ENCODE measurements at places on chromosomes 11 and 22.

GRCh38 chr11:112115386-112115785 is 28.7 kb downstream of the SDHD start:
- DNase-seq = no peak

DNA sequence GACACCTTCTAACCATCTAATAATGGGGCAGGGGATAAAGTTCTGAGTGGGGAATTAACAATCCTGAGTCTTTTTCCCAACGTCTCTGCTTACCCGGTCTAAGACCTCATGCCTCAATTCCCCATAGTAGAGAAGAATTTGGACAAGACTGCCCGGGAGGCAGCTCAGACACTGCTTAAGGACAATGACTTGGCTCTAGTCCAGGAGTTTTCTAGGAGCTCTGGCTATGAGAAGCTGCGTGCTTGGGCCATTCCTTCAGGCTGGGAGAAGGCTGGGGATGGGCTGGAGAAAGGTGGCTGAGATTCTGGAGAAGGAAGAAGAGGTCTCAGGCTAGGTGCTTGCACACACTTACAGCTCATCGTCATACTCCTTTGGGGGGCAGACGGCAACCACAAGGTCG is 19.8 kb upstream of the ABCC8 start:
- no peak for DNase-seq

- DNase-seq = no peak
Measured at GRCh38 chr11:102559839-102560238, 29.3 kb upstream of the MMP7 start.

DNA sequence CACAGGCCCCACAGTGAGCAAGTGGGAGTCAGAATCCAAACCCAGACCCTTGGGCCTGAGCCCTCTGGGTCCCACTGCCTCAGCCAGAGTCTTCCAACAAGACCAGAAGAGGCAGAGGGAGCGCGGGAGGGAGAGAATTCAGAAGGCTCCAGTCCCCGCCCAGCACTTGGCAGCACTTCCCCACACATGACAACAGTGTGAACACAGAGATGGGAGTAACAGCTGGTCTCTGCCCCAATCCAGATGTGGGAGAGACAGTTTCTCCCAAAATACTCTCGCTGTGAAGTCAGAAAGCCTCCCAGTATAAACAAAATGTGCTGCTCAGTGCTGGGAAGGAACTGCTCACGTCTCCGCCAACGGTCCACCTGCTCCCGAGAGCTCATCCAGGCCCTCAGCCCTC is 219.9 kb downstream of the MN1 start:
- no peak for DNase-seq

- DNase-seq = peak; percentile 1
Measured at GRCh38 chr11:1943977-1944376, 3.2 kb upstream of the MRPL23 start.

GRCh38 chr11:27735281-27735680 is 35.0 kb upstream of the BDNF start:
- no peak for DNase-seq

GRCh38 chr11:47409440-47410369 is 1.3 kb downstream of the SLC39A13 start:
- no peak for DNase-seq

DNA sequence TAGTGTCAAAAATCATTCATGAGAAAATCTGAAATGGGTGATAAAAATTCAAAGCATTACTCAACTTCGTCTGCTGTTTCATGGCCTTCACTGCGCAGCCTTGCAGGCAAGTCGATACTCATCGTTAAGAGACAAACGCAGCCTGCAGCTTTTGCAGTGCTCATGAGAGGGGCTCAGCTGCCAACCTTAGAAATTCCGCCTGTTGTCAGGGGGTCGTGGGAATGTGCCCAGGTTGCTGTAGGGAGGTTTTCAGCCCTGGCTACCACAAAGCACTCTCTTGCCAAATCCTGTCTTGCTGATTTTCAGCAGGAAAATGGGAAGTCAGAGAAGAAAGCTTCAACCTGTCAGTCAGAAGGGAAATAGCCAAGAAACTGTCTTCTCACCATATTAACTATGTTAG is 25.4 kb upstream of the GRAMD1B start:
- no peak for DNase-seq

GRCh38 chr11:57131080-57131790 is 50.5 kb upstream of the LRRC55 start:
- peak; percentile 58 for DNase-seq

DNA sequence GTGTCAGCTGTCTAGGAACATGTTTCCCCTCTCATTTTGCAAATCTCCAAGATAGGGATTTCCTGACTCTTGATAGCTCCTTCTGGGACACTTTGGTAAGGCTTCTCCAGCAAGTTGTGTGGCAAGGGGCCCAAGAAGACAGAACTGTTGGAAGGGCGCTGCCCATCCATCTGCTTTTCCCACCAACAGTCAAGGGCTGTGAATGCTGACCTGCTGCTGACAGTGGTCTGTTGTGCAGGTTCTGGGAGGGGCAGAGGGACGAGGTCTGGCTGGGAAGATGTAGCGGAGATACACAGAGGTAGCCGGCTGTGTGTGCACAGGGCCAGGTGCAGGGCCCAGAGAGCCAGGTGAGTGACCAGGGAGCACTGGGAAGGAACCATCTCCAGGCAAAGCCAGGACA is 12.2 kb downstream of the BCR start:
- no peak for DNase-seq

GRCh38 chr22:33780531-33781136 is 139.6 kb downstream of the LARGE1 start:
- DNase-seq = peak; percentile 2

GRCh38 chr11:20739577-20739976 is 70.2 kb downstream of the NELL1 start:
- no peak for DNase-seq

DNA sequence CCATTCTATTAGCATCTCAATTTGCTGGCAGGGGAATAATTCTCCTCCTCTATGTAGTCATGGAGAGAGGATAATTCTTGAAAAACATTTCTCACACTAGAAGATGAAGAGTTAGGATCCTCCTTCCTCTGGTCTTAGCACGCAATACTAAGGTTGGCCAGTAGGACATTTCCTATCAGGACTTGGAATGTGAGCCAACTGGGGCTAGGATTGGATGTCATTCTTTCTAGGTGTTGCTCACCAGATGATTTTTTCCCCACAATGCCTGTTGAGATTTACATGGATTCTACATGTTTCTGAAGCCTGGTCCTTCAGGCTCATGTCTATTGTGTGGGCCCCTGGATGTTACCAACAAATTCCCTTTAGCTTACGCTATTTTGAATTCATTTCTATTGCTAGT is 28.0 kb downstream of the SLN start:
- no peak for DNase-seq

- DNase-seq = peak; percentile 34
Measured at GRCh38 chr11:68970921-68971636, 9.7 kb downstream of the MRGPRD start.

DNA sequence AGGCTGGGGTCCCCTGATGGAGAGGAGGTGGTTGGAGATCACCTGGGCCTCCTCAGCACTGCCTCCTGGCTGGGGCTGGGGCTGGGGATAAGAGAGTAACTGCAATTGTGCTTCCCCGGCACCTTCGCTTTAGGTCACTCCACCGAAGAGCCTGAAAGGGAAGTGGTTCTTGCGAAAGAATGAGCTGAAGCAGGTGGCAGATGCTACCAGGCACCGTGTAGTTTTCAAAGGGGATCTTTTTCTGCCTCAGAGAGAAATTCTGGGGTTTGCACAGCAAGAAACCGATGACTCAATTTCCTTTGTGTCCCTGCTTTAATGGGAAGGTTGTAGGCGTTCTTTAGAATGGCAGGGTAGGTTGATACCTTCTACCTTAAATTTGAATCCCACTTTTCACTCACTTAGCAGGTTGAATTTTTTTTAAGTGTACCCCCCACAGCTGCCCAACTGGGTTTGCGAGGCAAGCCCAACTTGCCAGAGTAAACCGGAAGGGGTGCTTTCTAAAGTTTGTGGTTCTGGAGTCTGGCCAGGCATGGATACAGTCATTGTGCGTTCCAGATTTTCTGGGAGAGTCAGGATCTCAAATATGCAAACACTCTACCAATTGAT is 5.3 kb downstream of the CD44 start:
- DNase-seq = no peak

DNA sequence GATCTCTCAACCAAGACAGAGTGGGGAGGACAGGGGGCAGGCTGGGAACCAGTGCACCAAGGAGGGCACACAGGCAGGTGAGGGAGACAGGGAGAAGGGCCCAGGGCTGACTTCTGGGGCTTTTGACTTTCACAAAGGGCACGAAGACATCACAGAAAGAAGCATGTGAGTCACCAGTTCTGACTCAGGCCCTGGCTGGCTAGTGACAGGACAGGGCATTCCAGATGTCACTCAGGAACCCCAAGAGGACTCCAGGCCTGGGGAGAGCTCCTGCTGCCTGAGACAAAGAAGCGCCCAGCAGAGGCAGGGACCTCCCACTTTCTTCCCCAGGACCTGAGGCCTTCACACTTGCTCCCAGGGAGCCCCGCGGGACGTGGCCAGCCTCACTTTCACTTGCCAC is 497.2 kb downstream of the BUD13 start:
- no peak for DNase-seq

- no peak for DNase-seq
Measured at GRCh38 chr22:49901457-49901856, 16.8 kb downstream of the ALG12 start.

DNA sequence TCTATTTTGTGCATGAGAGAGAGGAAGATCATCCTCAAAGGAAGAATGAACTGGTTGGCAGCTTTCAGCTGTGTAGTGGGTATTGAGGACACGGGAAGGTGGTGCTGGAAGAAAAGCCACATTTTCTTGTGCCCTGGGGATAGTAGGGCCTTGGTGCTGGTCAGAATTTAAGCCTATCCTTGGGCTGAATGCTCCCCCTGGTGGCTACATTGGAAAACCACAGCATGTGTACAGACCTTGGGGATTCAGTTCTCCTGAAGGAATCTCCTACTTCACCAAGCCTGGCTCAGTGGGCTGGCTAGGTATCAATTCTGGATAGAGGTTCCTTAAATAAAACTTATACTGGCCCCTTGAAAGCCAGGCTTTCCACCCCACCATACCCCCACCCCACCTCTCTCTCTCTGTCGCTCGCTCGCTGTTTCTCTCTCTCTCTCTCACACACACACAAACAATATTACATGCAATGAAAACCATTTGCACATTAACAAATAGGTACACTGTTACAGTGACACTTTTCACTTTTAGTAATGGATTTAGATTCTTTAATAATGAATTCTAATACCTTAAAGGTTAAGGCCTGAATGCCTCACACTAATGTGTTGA is 2.8 kb upstream of the OR51M1 start:
- peak; percentile 73 for DNase-seq

- DNase-seq = no peak
Measured at GRCh38 chr11:45603946-45604682, 61.3 kb downstream of the CHST1 start.

DNA sequence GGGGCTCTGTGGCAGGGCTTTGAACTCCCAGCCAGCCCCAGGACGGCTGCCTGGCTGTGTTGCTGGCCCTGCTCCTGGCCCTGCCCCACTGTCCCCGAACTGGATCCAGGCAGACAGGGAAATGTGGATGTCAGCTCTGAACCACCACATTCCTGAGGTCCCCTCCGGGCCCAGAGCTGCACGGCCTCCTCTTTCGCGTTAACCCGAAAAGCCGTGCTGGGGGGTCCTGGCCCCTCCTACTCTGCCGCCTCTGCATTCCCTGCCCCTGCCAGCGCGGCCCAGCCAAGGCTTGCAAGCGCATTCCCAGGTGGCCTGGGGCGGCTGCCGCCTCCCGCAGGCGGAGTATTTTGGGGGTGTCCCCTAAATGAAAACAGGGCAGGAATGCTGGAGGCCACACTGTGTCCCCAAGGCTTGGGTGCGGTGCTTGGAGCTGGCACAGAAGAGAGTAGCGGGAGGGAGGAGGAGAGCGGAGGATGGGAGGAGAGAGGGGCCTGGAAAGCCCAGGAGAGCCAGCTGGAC is 5.4 kb downstream of the LINC01488 start:
- no peak for DNase-seq

- DNase-seq = no peak
Measured at GRCh38 chr22:24066260-24066659, 55.2 kb downstream of the CABIN1 start.

- DNase-seq = peak; percentile 60
Measured at GRCh38 chr11:61293867-61294716, 1.0 kb downstream of the VWCE start.

GRCh38 chr22:25062386-25063085 is 110.0 kb downstream of the KIAA1671 start:
- no peak for DNase-seq

DNA sequence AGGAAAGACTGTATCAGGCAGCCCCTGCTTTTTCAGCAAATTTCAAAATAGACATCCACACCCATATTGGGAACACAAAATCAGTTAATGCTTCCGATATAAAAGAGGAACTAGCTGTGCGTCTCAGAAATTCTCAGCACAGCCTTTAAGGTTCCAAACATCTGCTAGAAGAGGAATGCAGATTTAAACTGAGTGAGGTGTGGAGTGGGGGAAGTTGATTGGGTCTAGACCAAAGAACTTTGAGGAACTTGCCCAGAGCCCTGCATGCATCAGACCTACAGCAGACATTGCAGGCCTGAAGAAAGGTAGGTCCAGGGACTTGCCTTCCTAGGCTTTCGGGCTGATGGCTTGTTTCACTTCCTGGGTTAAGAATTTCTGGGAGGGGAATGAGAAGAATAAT is at the start of gene MS4A4A:
TSS of gene MS4A4A (plus strand) at position 255 of the 400 bp plus-strand sequence. CDS start at position 265, 10 bp downstream.
- DNase-seq = no peak

DNA sequence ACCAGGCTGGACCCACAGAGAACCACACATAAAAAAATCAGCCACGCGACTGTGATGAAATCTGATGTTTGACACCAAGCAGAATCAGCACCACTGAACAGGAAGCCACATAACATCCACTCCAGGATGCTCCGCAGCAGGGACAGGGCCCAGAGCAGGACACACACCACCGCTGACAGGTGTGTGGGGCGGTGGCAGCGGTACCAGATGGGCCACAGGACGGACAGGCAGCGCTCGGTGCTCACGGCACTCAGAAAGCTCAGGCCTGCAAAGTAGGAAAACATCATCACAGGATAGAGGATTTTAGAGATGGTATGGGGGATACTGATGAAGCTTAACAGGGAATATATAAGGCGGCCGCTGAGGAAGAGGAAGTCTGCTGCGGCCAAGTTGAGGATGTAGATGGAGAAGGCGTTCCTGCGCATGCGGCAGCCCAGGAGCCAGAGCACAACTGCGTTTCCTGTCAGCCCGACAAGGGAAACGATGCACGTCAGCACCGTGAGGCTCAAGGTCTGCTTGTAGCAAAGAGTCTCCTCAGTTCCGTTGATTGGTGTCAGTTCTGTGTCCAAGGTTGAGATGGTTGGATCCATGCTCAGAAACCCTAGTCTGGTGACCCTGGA is 4.9 kb downstream of the MRGPRX1 start:
- no peak for DNase-seq

All from Caco-2 (cell line).